ENCODE measurements at places on chromosomes 1 and 21.
A peak's percentile ranks its signal among the peaks of the same experiment; 100 is the strongest.

DNA sequence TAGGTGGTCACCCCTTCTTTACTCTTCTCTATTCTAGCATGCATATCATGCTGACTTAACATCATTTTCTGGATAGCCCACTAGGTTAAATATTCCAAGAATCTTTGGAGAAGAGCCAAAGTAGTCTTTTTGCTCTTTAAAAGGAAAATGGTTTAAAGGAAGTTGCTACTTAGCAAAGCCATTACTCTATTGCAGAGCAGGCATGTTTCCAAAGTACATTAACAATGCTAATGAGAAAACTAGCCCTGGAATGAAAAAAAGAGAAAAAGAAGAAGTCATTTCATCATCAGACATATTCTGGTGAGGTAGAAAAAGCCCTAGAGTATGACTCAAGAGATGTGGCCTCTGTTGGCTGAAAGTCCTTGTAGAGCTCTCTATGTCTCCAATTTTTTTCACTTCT lies 74.0 kb downstream of the NUF2 start:
- no peak for DNase-seq

DNA sequence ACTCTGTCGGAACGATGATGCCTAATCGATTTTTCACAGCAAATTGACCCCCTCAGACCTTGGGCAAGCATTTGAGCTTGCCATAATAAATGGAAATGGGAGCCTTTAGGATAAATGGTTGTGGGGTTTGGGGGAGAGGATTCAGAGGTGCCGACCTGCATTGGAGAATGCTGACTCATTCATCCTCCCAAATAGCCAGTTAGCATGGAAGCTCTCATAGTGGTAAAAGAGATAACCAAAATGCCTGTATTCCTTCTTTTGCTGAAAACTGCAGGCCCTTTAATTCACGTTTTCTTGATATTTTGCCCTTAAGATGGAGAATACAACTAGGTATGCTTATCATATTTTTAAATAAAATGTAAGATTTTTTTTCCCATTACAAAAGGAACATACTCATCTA lies 392.6 kb upstream of the DEPDC1 start:
- no peak for DNase-seq

- DNase-seq, result no peak
Measured at GRCh38 chr1:115074839-115075534, 14.3 kb downstream of the TSPAN2 start.

- DNase-seq, result peak; percentile 62
Measured at GRCh38 chr1:211935448-211935970, 99.8 kb downstream of the INTS7 start.

DNA sequence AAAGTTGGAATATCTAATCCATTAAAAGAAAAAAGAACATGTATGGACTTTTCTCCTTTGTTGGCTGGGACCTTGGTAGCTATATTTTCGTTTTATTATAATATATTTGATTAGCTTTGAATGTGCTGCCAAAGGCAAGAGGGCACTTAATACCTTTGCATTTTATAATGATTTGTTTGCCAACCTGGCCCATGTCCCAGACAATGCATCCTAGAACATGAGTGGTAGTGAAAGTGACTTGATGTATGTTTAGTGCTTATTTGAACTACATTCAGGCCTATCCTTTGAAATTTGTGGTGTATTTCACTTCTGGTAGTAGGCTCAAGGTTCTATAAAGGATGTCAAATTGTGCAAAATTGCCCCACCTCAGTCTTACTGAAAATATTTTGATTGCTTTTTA lies 25.9 kb downstream of the CACHD1 start:
- no peak for DNase-seq

- DNase-seq, result no peak
Measured at GRCh38 chr1:93488207-93488606, 40.3 kb downstream of the FNBP1L start.

GRCh38 chr1:181208083-181208482 lies 119.6 kb downstream of the IER5 start:
- no peak for DNase-seq

- DNase-seq, result no peak
Measured at GRCh38 chr1:228957535-228957934, 222.3 kb downstream of the RHOU start.

DNA sequence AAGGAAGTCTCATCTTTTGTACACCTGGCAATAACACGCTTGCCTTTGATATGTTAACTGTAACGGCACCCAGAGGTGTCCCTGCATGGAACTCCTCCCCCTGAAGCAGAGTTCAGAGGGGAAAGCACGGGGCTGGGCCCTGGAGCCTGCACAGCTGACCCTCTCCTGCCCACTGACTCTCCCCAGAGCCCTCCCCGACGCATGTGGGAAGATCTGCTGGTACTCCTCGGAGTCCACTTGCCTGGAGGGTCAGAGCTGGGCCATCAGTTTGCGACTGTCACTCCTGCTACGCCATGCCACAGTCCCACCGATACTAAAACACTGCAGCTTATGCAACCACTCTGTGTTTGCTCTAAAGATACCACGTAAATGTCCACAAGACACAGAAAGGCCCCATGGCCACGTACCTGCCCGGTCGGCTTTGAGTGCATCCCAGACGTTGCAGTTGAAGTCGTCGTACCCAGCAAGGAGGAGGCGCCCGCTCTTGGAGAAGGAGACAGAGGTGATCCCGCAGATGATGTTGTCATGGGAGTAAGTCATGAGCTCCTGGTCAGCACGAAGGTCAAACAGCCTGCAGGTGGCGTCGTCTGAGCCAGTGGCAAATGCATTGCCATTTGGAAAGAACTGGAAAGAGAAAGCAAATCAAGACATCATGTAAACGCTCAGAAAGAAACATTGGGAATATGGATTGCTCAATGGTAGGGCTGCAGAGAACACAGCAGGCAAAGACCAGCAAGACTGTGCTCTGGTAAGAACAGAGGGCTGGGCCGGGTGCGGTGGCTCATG lies 10.6 kb upstream of the NADK start:
- no peak for DNase-seq
